T-helper 17 cell (primary cell): ENCODE measurements at places on chromosomes 7 and 10.

- no peak for DNase-seq
Observed at GRCh38 chr10:69864321-69864720, 62.6 kb downstream of the COL13A1 start.

DNA sequence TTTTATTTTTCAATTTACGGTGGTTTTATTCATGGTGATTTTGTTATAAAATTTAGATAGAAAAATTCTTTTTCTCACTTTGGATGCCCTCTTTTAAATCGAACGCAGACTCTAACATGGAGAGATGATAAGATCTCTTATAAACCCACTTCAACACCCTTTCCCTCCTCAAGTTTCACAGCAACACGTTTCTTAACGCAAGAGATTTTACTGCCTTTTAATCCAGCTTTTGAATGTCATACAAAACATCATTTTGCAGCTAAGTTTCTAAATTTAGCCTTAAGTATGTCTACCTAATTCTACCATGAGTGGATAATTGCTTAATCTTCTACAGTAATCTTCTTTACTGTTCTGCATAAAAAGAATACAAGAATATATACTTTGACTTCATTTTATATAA lies 70.0 kb downstream of the SEMA3C start:
- DNase-seq, result no peak

DNA sequence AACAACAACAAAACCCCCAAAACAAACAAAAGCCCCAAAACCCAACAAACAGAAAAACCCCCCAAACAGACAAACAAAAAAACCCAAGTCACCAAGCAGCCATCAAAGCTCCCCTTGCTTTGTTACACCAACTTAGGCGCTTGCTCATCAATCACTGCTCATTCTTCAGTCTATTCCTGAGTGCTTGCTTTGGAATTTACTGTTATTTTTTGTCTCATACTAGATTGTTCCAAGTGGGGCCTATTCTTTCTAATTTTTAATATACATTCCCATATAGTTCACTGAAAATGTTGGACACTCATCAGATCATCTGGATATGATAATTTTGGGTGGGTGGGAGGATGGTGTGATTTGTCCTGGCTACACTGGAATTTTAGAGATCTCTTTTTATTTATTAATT lies 126.0 kb upstream of the JCAD start:
- DNase-seq, result no peak

- DNase-seq, result no peak
Observed at GRCh38 chr10:117543225-117544003, 868 bp downstream of the EMX2 start.

- DNase-seq, result no peak
Observed at GRCh38 chr10:15455456-15455855, 84.4 kb upstream of the FAM171A1 start.

GRCh38 chr7:29400437-29400836 lies 163.2 kb upstream of the PRR15 start:
- DNase-seq, result no peak

DNA sequence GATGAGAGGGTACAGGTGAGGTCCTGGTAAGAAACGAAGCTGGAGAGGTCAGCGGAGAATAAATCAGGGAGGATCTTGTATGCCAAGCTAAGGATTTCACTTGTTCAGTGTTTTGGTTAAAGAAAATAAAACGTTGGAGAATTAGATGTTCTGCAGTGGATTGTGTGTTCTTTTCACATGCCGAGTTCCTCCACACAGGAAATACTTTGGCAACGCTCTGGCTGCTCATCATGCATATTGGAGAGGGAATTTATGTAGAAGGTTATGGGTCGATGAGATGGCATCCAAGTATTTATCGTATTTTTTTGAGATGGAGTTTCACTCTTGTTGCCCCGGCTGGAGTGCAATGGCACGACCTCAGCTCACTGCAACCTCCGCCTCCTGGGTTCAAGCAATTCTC lies 11.0 kb downstream of the RPS24 start:
- DNase-seq, result no peak

GRCh38 chr10:120314442-120314841 lies 142.6 kb upstream of the PLPP4 start:
- DNase-seq, result no peak

- no peak for DNase-seq
Observed at GRCh38 chr10:15369256-15370211, 1.6 kb downstream of the FAM171A1 start.

GRCh38 chr7:100166317-100166940 lies 2.0 kb downstream of the GAL3ST4 start:
- DNase-seq, result no peak

GRCh38 chr10:84333864-84334451 lies 5.6 kb downstream of the CCSER2 start:
- peak; percentile 65 for DNase-seq

- DNase-seq, result no peak
Observed at GRCh38 chr7:21326241-21326640, 101.6 kb upstream of the SP4 start.

DNA sequence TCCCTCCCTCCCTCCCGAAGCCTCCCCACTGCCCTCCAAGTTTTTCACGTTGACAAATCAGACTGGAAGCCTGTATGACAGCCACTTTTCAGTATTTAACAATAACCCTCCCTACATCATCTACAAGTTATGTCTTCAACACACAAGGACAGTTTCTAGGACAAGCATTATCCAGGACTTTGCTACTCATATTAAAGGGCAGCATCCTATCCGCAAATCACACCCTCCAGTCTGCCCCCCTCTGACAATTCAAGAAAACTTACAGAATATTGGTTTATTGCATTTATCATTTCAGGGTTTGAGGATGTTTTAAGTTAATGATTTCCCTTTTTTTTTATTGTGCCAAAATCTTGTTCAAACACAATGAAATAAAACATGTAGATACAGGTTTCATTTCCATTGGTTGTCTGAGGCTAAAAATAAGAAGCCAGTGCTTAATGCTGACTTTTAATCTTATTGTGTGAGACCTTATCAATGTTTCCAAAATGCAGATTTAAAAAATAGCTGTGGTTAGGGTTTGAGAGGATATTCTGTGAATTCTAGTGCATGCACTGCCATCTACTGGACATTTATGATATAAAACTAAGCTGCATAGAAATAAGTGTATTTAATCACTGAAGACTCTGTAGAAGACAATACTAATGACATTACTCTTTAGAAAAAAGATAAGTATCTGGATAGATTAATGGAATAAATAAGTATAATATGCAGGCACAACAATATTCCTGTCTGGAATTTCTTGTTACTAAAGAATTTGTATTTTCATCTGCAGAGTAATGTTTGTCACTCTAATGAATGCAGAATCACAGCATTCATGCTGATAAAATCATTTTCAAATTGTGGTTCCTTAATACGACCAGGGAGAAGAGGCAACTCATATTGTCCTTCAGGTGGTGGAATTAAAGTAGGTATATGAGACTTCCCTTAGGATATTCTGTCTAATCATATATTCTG lies 64.1 kb downstream of the CAV1 start:
- no peak for DNase-seq

DNA sequence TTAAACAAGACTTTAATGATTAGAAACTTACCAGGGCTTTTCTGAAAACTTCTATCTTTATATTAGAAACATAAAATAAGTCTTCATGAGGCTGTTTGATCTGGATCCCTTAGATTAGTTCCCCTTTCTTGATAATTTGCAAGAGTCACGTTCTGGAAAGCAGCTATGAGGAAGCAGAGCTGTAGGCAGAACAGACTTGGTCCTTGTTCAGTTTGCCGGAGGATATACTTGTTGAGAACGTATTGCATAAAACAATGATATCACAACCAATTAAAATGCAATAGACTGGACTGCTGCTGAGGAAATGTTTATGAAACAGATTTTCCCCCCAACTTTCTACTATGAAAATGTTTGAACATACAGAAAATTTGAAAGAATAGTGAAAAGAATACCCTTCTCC lies 2.8 kb downstream of the SAMD9L start:
- DNase-seq, result no peak

DNA sequence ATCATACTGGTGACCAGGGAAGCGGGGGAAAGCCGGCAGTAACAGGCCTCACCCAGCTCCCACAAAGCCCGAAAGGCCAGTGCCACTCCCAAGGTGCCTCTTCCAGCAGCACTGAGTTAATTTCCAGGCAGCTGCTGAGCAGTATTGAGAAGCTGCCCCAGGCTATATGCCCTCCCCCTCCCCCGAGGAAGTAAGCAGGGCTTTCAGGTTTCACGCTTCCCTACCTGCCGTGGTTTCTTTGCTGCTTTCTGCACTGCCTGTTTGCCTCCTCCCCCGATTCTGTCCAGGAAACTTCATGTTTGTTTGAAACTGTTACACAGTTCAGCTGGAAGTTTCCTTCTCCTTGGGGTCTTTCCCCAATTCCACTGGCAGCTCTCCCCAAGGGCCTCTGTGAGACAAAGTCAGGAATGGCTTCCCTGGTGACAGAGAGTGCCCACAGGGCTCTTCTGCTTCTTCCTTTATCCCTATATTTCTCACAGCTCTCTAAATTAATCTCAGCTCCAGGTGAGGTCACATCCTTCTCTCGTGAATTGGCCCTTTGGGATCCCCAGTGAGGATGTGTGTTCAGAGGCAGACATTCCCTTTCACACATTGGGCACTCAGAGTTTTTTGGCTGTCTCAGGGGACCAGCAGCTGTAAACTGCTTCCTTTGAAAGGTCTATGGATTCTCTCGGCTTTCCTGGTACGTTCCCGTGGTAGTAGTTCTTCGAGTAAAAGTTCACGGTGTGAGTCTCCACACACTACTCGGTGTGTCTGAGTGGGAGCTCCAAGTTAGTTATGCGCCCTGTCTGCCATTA lies 19.4 kb downstream of the C1GALT1 start:
- no peak for DNase-seq

- DNase-seq, result no peak
Observed at GRCh38 chr10:80126876-80127275, 5.7 kb upstream of the PLAC9 start.

- DNase-seq, result no peak
Observed at GRCh38 chr7:148863324-148863723, 20.8 kb downstream of the EZH2 start.

- DNase-seq, result no peak
Observed at GRCh38 chr7:105015390-105015965, 1.5 kb downstream of the KMT2E start.

- DNase-seq, result peak; percentile 84
Observed at GRCh38 chr7:44978511-44979366, at the start of gene MYO1G. Gene MYO1G (minus strand): TSS chr7:44979015. CDS start chr7:44978961, 54 bp downstream.

DNA sequence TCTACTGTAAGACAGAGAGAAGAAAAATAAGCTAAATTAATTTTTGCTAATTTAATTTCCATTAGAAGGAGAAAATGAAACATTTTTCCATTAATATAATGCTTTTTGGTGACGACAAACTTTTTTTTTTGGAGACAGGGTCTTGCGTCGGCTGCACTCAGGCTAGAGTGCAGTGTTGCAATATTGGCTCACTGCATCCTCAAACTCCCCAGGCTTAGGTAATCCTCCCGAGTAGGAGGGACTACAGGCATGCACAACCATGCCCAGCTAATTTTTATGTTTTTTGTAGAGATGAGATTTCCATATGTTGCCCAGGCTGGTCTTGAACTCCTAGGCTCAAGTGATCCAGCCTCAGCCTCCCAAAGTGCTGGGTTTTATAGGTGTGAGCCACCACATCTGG lies 229.8 kb upstream of the LRRN3 start:
- no peak for DNase-seq

DNA sequence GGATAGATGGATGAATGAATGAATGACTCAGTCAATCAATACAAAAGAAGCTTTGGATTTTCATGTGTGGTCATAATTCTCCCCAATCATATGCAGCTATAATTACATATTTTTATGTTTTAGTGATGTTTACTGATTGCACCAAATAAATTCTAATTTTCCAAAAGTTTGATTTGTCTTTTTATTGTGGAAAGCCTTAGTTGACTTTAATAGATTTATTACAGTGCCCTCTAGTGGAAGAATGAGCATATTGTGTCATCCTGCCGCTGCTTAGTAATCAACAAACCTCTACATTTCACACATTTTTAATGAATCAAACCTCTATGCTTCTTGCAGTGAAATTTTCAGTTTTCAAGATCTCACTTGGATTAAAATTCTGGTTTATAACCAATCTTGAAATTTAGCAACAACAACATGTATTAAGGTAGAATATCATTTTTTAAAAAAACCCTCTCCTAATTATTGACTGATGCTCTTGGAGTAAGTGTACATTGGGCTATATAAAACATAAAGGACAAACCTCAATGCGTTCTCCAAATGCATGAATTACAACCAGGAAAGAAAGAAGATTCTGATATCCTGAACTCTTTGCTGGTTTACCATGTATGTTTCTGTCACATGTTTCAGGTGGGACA lies 55.6 kb upstream of the PNLIP start:
- no peak for DNase-seq

GRCh38 chr7:14902589-14903067 lies at the start of gene DGKB:
Gene DGKB (minus strand): TSS chr7:14902751.
- DNase-seq, result no peak

DNA sequence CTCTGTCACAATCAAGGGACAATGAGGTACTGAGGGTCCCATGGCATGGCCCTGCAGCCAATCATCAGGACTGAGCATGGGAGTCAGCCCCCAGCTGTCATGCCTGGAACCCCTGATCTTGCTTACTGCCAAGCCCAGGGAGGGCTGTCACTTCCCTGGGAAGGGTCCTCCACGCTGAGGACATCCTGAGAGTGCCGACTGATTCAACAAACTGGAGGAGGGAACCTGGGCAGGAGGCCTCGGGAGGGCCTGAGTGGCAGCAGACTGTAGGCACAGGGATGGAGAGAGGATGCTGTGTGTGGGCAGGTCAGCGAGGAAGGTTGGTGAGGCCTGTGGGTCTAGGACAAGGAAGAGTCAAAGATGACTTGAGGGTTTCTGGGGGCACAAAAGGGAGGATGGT lies 154.3 kb downstream of the ZNF248 start:
- DNase-seq, result no peak

DNA sequence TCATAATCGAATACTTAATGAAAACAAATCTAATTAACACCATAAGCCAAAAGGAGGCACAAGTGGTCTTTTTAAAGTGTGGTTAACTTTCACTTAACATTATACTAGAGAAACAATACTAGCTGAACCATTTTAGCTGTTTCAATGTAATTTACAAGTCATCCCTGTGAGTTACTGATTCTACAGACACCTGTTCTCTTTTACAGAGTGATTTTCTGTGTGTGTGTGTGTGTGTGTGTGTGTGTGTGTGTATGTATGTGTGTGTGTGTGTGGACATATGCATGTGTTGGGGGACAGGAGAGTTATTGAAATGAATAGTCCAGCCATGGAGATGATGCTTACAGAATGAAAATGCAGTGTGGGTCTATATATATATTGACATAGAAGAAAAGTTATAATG lies 200.2 kb downstream of the DNAJC1 start:
- DNase-seq, result no peak

DNA sequence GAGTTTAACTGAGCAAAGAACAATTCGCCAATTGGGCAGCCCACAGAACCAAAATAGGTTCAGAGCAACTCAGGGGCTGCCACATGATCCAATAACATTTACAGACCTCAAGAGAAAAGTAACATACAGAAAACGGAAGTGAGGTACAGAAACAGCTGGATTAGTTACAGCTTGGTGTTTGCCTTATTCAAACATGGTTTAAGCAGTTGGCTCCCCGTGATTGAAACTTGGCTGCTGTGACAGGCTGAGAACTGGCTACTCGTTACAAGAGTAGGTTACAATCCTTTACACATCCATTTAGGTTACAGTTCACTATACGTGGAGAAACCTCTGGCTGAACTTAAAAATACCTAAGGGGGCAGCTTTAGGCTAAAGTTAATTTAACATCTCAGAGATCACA lies 673.1 kb upstream of the PHF14 start:
- DNase-seq, result no peak
